ELR (cell line): ENCODE measurements at places on chromosomes 4 and X.

GRCh38 chr4:37767546-37767945 is 58.9 kb upstream of the PGM2 start:
- DNase-seq, result peak; percentile 13

DNA sequence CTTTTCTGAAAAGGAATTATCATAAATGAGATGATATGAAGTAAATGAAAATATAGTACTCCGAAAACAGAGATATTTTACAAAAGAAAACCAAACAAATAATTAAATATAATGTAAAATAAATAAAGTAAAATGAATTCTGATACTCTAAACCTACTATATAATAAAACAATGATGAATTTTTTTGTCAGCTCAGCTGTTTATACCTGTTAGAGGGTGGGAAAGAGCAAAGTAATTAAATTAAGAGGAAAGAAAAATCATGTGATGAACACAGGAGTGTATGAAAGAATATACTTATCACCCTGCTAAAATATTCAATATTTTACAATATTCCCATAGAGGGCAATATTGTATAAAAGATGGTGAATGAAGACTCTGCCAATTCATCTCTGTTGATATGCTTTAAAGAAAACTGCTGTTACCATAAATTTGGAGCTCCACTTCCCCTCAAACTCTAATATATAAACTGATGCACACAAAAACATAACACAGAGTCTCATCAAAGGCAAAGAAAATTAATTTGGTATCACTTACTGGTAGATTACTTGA is 6.5 kb upstream of the NDST4 start:
- no peak for DNase-seq

DNA sequence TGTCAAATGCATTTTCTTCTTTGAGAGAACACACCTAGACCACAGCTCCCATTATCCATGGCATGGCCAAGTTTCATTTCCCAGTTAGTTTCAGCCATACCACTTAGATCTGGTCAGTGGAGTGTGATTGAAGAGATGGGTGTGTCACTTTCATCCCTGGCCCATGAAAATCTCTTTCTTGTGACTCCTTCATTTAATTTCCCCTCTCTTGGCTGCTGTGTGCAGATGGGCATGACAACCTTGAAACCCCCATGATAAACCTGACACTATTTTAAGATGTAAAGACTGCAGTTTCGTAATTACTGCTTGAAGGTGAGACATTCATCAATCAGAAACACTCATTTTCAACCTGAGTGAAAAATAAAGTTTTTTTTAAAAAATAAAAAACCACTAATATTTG is 284.9 kb downstream of the IL15 start:
- DNase-seq, result no peak

GRCh38 chr4:19187096-19187495 is 1064.6 kb upstream of the SLIT2 start:
- no peak for DNase-seq

- DNase-seq, result no peak
These were observed 76.3 kb downstream of the SHROOM2 start for GRCh38 chrX:9862525-9862924.

DNA sequence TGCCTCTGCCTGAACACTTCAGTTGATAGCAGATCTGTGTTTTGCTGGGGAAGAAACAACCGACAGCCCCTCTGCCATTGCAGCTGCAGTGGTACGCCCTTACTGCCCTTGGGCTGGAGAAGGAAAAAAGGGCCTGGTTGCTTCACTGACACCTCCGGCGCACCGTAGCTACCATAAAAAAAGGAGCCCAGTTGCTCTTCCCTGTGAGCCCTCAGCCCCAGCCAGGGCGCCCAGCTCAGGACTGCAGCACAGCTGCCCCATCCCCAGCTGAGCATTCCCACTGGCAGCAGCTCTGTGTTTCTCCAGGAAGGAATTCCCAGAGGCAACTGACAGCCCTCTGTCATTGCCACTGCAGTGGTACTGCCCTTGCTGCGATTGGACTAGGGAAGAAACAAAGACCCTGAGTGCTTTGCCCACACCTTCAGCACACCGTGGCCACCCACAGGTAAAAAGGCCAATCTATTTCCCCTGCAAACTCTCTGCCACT is 142.7 kb downstream of the DKK2 start:
- DNase-seq, result no peak

- no peak for DNase-seq
These were observed 237.8 kb upstream of the ADGRL3 start for GRCh38 chr4:60962286-60962685.

GRCh38 chr4:40998675-40999358 is 215.5 kb downstream of the APBB2 start:
- DNase-seq, result peak; percentile 87

DNA sequence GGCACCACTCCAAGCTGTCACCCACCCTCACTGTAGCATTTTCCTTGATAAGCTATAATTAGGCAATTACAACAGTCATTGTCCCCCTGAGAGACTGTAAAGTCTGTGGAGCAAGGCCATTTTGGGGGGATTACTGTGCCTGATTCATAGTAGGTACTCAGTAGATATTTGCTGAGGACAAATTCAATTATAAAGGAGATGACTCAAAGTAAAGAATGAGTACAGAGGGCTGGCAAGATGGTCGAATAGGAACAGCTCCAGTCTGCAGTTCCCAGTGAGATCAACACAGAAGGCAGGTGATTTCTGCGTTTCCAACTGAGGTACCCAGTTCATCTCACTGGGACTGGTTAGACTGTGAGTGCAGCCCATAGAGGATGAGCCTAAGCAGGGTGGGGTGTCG is 42.0 kb downstream of the MAOB start:
- no peak for DNase-seq

DNA sequence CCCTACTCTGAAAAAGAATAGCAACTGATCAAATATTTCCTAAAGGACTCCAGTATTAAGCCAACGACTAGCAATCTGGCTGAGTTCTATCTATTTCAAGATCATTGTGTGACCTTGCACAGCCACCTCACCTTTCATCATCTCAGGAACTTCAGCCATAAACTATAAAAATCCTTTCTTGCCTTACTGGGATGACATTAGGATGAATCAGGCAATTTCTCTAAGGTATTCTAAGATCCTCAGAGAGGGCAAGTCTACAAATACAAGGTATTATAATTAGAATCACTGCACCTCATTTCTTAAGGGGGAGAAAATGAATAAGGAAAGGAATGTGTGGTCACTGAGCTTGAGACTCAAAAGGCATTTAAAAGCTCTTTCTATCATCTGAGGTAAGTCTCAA is 152.6 kb downstream of the GRIA3 start:
- no peak for DNase-seq

DNA sequence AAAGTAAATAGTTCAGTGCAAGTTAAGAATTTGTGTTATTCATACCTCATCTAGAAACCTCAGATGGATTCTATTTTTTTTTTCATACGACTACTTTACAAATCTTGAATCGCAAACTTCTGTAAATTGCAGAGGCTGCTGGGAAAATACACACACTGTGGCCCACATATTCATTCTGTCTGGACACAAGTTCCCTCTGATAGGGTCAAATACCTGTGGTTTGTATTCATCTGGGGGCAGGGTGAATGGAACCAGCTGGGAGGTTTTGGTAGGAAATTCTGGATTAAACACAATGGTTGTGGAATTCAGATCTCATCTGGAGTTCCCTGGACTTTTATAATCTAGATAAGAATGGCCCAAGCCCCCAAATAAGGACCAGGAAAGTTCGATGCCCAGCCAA is 56.2 kb downstream of the SPATA18 start:
- DNase-seq, result no peak

DNA sequence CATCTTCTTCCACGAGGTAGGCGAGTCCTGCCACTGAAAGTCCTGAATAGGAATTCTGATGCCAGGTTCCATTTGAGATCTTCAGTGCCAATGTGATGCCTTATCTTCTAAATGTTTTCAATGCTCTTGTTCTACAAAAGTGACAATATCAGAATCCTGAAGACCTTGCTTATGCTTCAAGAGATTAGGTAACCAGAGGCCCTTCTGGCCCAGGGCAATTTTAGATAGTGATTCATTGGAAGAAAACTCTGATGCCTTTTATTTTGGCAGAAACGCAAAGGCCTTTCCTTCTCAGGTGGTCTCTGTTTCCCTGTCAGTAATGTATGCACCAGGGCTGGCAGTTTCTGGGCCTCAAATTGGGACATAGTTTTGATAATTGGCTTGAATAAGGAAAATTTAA is 144.8 kb downstream of the CEP135 start:
- no peak for DNase-seq

DNA sequence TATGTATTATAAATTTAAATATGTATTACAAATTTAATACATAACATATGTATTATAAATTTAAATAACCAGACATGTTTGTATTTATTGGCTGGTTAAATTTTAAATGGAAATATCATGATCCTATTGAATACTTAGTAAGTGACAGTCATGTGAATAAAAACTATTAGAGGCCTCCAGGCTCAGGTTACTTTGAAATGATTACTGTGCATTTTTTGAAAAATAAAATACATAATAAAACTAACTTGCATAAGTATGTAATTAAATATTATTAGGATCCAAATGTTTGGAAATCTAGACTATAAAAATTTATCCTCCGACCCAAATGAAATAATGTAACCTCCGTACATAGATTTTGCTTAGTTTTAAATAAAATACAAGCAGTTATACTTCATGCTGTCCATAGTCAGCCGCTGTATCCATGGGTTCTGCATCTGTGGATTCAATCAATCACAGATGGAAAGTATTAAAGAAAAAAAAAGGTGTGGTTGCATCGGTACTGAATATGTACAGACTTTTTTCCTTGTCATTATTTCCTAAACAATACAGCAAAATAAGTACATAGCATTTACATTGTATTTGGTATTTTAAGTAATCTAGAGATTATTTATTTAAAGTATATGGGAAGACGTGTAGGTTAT is 140.7 kb downstream of the WDFY3 start:
- no peak for DNase-seq

- peak; percentile 5 for DNase-seq
These were observed 1.4 kb downstream of the SMARCA5 start for GRCh38 chr4:143514901-143515300.

- DNase-seq, result peak; percentile 66
These were observed 221.2 kb downstream of the SLC4A4 start for GRCh38 chr4:71559957-71560571.

GRCh38 chr4:155079871-155080270 is 128.6 kb upstream of the NPY2R start:
- peak; percentile 73 for DNase-seq

GRCh38 chrX:67050760-67051159 is 411.9 kb upstream of the EDA2R start:
- no peak for DNase-seq

- peak; percentile 64 for DNase-seq
These were observed 16.4 kb downstream of the DDX3X start for GRCh38 chrX:41350150-41350975.

DNA sequence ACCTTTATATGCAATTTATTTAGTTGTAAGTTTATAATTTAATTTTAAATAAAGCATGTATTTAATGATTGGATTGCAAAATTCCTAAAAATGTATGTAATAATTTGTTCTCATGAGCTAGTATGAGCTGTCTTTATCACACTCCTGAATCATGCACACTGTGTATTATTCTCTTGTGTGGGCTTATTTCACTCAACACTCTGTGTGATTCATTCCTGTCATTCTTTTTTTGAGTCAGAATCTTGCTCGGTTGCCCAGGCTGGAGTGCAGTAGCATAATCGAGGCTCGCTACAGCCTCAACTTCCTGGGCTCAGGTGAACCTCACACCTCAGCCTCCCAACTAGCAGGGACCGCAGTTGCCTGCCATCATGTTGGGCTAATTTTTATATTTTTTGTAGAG is 123.1 kb upstream of the SLC34A2 start:
- no peak for DNase-seq

GRCh38 chrX:150770623-150771022 is 77.4 kb downstream of the MTMR1 start:
- no peak for DNase-seq

DNA sequence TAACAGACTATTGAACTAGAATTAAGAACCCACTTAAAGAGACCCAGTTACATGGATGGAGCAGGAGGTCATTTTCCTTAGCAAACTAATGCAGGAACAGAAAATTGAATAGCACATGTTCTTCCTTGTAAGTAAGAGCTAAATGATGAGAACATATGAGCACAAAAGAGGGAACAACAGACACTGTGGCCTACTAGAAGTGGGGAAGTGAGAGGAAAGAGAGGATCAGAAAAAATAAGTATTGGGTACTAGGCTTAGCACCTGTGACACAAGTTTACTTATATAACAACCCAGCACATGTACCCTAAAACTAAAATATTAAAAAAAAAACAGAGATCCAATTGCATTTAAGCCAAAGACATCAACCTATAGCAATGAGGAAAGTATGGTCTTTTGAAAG is 26.2 kb downstream of the ARAP2 start:
- no peak for DNase-seq

GRCh38 chrX:134526399-134526798 is 66.4 kb downstream of the HPRT1 start:
- DNase-seq, result peak; percentile 57

GRCh38 chr4:183996868-183997267 is 91.8 kb downstream of the STOX2 start:
- peak; percentile 45 for DNase-seq

- DNase-seq, result no peak
These were observed 29.1 kb downstream of the NAF1 start for GRCh38 chr4:163137581-163137980.

- peak; percentile 50 for DNase-seq
These were observed 391 bp upstream of the PHKA1 start for GRCh38 chrX:72714478-72714916.

DNA sequence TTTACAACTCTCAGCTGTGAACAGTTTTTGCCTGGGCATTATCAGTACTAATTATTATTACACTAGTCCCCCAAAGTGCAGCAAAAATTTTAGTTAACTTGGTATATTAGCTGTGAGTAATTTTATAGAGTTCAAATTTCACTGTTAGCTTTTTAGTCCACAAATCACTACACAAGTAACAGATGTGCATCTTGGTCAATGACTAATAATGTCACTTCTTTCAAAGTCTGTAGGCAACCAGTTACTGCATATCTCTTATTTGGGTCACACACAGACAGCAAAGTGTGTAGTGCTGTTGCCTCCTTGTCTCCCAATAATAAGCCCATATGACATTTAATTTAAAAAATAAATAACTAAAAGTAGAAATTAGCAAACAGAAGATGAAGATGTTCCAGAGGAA is 159.9 kb downstream of the SCFD2 start:
- no peak for DNase-seq

DNA sequence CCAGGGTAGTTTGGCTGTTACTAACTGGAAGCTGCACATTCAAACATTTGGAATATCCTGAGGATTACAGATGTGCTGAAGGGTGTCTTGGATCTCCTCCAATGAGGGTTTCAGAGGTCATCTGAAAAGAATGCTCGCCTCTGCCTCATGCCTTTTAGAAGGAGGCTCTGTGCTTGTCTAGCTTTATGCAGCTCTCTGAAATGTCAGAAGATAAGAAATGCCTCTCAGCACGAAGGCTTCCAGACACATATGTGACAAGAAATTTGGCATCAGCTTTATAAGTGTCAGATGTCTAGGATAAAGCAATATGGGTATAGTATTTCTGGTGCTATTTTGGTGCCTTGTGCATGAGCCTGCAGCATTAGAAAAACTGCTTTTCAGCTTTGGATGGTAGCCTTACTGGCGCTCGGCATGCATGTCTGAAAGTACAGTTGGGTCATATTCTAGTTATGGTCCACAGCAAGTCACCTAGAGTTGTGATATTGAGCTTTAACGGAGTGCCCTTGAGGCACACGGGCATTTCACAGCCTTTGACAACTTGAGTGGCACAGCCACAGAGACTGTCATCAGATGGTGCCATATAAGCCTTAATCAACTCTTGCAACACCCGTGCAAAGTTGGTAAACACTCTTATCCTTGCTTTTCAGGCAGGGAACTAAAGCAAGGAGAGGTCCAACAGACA is 70.8 kb upstream of the PGRMC2 start:
- DNase-seq, result peak; percentile 83

- no peak for DNase-seq
These were observed 39.3 kb downstream of the RTL9 start for GRCh38 chrX:110397904-110398303.
